ENCODE measurements at places on chromosomes 1 and 21.

DNA sequence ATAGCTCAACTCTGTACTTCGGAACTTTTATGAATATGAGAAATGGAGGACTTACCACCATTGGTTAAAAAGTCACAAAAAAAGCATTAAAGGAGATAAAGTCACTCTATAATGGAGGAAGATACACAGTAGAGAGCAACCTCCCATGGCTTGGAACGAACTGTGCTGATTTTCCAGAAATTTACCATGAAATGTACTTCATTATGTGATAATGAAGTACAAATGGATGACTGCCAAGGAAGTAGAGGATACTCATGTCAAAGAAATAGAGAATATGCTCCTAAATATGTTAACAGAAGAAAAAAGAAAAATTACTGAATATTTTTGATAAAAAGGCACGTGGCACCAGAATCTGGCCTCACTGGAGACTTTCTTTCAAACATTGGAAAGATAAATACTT is 23.6 kb upstream of the PLA2G2E start:
- DNase-seq, result no peak

GRCh38 chr1:232164078-232164963 is 465.6 kb downstream of the SIPA1L2 start:
- DNase-seq, result no peak

GRCh38 chr1:242428399-242429190 is 95.9 kb downstream of the PLD5 start:
- DNase-seq, result no peak

- DNase-seq, result no peak
Observed at GRCh38 chr1:66055092-66055491, 262.4 kb downstream of the PDE4B start.

DNA sequence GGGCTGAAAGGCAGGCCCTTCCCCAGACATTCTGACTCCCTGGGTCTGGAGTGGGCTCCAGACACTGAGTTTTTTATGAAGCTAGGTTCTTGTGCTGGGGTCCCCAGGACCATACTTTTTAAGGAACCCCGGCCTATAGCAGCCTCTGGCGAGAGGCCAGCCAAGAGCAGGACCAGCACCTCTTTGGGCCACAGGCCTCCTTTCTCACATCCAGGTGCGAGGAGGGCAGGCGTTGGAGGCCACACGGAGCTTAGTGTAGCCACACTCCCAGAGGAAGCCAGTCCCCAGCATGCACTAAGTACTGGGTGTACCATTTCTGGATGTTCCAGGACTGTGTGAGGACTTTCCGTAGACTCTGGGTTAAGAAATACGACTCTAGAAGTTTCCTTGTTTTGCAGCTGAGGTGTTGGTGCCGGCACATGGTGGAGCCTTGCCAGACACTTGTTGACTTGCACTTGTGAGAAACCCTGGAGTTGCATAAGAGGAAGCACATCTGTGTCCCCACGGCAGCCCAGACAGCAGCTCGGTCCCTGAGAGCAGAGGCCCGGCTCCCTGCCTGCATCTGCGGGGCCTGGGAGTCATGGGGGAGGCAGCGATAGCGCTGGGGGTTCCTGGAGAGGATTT is 122.2 kb upstream of the VAMP3 start:
- DNase-seq, result peak; percentile 27

- DNase-seq, result no peak
Observed at GRCh38 chr21:35942211-35943144, 117.8 kb downstream of the SETD4 start.

- no peak for DNase-seq
Observed at GRCh38 chr1:67227196-67227595, 60.9 kb downstream of the IL23R start.

DNA sequence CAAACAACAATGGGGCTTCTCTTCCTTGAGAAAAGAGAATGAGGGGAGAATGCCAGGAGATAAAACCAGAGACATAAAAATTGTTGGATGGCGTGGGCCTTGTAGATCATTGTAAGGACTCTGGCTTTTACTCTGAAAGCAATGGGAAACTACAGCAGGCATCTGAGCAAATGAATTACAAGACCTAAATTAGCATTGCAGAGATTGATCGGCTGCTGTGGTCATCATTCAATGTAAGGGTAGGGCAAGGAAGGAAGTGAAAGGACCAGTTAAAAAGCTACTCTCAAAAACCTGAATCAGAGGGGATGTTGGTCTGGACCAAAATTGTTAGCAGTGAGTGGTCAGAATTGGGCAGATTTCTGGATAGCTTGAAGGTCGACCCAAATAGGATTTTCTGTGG is 21.4 kb downstream of the FMO3 start:
- no peak for DNase-seq

Data from lower leg skin (tissue), 4 donors.